Esophagus mucosa (tissue), 1 donor: ENCODE measurements at places on chromosomes 13 and 19. TPM values are rescaled to one million over a fixed set of nuclear protein-coding genes. Genes with fewer than 3 reads are reported as not detected.

Gene RFPL4AL1
- total RNA-seq = not detected

Gene TMEM145
- 0.20 TPM for total RNA-seq

Gene ZNF433
- total RNA-seq = 4.0 TPM

Gene GPR183
- 0.76 TPM for total RNA-seq

Gene CAPN12
- 2.2 TPM for total RNA-seq

Gene DMWD
- 17.4 TPM for total RNA-seq

Gene COL4A1
- 27.5 TPM for total RNA-seq

Gene TRPM4
- 12.1 TPM for total RNA-seq

Gene PCP2
- not detected for total RNA-seq

DNA sequence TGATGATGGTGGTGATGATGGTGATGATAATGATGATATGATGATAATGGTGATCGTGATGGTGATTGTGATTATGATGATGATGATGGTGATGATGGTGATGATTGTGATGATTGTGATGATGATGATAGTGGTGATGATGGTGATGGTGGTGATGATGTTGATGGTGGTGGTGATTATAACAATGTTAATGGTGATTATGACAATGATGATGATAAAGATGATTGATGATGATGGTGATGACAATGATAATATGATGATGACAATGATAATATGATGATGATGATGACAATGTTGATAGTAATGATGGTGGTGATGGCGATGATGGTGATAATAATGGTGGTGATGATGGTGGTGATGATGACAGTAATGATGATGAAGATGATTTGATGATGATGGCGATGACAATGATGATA lies 34.1 kb upstream of the ZNF536 start:
- ATAC-seq = no peak

- peak; percentile 24 for ATAC-seq
These were observed 868 bp upstream of the UBAC2 start for GRCh38 chr13:99199541-99200431.

DNA sequence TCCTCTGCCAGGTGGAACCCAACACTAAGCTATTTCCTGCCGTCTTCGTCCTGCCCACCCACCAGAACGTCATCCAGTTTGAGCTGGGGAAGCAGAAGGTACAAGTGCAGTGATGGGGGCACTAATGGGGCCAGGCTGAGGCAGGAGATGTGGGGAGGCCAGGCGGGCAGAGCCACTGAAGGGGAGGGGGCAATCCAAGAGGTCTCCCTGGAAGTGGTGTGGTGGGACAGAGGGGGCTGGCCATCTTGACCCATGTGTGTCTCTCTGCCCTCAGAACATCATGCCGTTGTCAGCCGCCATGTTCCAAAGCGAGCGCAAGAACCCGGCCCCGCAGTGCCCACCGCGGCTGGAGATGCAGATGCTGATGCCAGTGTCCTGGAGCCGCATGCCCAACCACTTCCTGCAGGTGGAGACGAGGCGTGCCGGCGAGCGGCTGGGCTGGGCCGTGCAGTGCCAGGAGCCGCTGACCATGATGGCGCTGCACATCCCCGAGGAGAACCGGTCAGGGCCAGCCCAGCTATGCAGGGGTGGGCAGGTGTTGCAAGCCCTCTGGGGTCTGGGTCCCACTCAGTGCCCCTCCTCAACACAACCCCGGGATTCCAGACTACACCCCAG lies 49.6 kb downstream of the RYR1 start:
- no peak for ATAC-seq

- no peak for ATAC-seq
These were observed 11.4 kb upstream of the MYCBP2 start for GRCh38 chr13:77338329-77338728.

DNA sequence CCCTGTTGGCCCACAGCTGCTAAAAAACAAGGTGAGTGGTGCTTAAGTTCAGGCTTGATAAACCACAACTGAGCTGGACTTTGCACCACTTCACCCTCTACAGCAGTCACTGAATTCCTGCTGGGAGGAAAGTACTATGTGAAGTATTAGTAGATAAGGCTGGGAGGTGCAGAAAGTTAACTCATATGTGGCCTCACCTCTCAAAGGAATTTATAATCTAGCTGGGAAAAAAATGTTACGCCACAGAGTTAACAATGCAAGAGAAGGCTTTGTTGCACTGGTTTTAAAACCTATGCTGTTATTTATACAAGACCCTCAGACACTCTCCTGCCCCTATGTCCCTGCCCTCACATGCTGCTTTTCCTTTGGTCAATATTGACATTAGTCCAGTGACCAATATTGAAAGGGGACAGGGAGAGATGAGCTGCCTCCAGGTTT lies 60.9 kb downstream of the LIG4 start:
- no peak for ATAC-seq

GRCh38 chr13:78521091-78521490 lies 82.3 kb downstream of the POU4F1 start:
- no peak for ATAC-seq

GRCh38 chr13:104843401-104843800 lies 1692.1 kb downstream of the EFNB2 start:
- ATAC-seq = no peak

- ATAC-seq = no peak
These were observed 345.8 kb downstream of the RBM26 start for GRCh38 chr13:79060216-79060615.

DNA sequence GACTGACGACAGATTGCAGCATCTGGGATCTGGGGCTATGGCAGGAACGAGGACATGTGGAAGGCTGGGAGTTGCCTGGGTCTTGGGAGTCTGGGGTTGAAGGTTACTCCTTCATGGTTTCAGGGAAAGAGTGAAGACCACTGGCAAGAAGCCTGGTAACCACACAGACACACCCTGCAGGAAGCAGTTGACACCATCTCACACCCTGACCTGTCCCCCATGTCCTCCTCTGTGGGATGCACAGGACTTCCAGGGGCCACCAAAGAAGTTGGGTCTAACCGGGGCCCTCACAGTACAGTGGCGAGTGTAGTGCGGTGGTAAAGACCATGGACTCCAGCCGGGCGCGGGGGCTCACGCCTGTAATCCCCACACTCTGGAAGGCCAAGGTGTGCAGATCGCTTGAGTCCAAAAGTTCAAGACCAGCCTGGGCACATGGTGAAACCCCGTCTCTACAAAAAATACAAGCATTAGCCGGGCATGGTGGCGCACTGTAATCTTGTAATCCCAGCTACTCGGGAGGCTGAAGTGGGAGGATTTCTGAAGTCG lies 10.6 kb upstream of the FFAR2 start:
- ATAC-seq = no peak

- ATAC-seq = no peak
These were observed 21.2 kb downstream of the ZNF675 start for GRCh38 chr19:23665651-23666410.

- no peak for ATAC-seq
These were observed 110.6 kb downstream of the PCDH9 start for GRCh38 chr13:67119481-67119894.

DNA sequence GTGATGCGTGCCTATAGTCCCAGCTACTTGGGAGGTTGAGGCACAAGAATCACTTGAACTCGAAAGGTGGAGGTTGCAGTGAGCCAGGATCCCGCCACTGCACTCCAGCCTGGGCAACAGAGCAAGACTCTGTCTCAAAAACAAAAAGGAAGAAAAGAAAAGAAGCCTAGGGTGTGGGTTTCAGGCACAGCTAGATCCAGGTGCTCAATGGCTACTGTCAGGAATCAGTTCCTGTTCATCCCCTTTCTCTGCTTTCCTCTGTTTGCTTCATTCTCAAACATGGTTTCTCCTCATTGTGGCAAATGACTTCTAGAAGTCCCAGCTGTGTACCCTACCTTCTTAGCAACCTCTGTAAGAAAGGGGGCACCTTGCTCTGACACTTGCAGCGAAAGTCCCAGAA lies 5.9 kb downstream of the CBLC start:
- no peak for ATAC-seq

DNA sequence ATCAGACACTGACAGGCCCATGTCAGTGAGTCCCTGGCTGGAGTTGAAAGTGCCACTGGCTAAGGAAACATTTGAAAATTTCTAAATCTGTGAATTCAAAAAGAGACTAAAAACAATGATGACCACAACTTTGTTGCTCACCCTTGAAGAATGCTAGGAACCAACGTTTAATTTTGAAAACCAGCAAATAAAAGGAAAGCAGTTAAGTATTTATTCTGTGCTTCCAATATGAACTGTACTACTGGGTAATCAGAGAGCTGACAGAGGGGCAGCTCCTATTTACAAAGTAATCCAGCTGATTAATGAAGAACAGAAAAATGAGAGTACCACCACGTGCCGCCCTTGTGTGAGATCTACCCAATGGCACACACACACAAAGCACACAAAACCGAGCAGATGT lies 44.7 kb upstream of the LATS2 start:
- ATAC-seq = no peak

GRCh38 chr13:85564598-85564997 lies 234.6 kb downstream of the SLITRK6 start:
- ATAC-seq = no peak

DNA sequence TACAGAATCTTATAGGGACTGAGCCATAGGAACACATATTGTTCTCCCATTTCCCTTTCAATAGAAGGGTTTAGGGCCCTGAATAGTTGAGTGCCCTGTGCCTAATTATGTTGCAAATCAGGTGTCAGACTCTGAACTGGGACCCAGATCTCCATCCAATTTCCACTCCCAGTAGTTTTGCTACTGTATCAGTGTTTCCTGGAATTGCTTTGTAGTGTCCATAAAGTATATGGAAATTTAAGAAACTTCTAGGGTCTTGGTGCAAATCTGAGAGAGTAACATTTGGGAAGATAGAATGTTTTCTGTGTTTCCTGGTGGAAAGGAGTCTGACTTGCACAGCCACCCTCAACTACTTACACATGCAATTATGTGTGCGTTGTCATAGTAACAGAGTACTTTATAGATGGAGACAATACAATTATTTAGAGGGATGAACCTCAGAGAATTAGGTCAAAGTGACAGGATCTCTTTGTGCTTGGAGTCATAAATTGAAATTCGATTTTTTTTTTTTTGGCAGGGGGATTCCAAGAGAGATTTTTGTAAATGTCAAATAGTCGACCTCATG lies 646 bp upstream of the SLC10A2 start:
- ATAC-seq = no peak
